ENCODE measurements at places on chromosomes 11 and 22.

DNA sequence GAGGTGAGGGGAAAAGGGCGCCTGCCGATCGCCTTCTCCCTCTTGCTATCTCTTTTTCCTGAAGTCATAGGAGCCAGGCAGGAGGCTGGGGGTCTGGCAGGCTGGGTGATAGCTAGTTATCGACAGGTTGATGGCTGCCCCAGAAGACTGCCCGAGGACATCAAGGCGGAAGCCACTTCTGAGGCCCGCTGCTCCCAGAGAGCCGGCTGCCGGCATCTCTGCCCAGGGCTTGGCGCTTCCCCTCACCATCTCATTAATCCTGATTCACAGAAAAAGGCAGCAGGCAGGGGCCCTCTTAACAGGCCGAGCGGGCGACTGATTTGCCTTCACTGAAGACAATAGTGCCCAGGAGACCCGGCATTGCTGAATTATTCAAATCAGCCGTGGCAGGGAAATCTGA lies 124.2 kb downstream of the MIAT start:
- no peak for DNase-seq

GRCh38 chr22:28983190-28983589 lies 78.4 kb downstream of the C22orf31 start:
- no peak for DNase-seq

DNA sequence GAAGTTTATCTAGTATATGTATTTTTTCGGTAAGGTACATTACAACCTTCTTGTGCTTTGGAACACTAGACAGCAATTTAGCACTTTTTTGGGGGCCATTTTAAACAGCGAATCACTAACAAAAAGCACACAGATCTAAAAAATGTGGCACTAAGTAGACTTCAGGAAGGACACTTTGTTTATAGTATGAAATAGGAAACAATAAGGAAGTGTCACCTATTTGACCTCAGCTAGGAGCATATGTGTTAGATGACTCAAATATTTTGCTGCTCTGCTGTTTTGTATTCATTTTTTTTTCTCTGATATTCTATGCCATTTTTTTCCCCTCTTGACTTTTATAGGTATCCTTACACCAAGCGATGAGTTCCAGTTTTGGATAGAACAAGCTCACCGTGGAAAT lies 5.6 kb downstream of the DYNC2H1 start:
- no peak for DNase-seq

- no peak for DNase-seq
These were observed 4.0 kb downstream of the ST14 start for GRCh38 chr11:130163346-130164220.

GRCh38 chr11:92744929-92745585 lies 224.4 kb upstream of the MTNR1B start:
- no peak for DNase-seq

- no peak for DNase-seq
These were observed 86.2 kb downstream of the RPL27A start for GRCh38 chr11:8768625-8769333.

All from mucosa of gallbladder (tissue), 1 donor.